Suprapubic skin (tissue), 4 donors: ENCODE measurements at places on chromosomes 7 and 10. TPM values are rescaled to one million over a fixed set of nuclear protein-coding genes. Genes with fewer than 3 reads are reported as not detected.

- DNase-seq = no peak
Measured at GRCh38 chr10:4635388-4635787, 190.6 kb upstream of the AKR1E2 start.

DNA sequence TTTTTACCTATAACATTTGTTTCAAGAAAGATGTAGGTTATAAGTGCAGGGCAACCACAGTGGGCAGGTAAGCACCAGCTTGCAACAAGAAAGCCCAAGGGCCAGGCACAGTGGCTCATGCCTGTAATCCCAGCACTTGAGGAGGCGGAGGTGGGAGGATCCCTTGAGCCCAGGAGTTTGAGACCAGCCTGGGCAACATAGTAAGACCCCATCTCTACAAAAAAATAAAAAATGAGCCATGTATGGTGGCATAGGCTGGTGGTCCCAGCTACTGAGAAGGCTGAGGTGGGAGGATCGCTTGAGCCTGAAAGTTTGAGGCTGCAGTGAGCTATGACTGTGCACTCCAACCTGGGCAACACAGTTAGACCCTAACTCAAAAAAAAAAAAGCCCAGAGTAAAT, 12.8 kb downstream of the BCL7B start:
- DNase-seq = no peak

GRCh38 chr10:117472872-117473271, 69.7 kb upstream of the EMX2 start:
- DNase-seq = no peak

DNA sequence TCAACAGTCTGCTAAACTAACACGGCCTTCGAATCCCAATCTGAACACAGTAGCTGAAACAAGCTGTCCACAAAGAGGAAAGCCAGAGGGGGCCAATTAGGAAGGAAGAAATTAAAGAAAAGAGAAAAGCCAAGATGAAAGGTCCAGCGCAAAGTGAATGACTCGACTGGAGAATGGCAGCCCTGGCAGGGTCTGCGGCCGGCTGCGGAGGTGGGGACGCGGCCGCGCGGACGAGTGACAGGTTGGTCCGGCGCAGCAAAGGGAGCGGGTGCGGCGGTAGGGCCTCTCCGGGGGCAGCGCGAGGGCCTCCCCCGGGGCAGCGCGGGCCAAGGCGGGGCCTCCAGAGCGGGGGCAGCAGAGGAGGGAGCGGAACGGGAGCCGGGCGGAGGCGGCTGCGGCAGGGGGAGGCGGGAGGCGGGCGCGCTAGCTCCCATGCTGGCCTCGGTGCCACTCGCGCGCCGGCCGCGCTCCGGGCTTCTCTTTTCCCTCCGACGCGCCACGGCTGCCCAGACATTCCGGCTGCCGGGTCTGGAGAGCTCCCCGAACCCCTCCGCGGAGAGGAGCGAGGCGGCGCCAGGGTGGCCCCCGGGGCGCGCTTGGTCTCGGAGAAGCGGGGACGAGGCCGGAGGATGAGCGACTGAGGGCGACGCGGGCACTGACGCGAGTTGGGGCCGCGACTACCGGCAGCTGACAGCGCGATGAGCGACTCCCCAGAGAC, at the start of gene VWC2:
TSS of gene VWC2 (plus strand) at position 421 of the 718 bp plus-strand sequence. CDS start 1,798 bp downstream, outside the sequence.
- DNase-seq = no peak

DNA sequence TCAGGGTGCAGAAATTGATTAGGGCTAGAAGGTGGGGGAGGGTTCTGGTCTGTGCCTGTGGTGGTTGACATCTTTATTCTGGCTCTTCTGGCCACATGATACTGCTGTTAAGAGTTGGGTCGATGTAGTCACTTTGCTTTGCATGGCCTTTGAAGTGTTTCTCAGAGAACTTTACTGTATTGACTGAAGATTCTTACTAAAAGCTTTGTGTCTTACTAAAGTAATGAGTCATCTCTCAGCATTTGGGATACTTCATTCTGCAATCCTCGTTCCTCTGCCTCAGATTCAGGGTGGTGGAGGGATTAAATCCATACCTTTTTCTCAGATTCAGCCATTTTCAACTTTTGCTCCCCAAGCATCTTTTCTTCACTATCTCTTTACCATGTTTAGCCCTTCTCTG, 38.6 kb downstream of the STEAP4 start:
- no peak for DNase-seq

DNA sequence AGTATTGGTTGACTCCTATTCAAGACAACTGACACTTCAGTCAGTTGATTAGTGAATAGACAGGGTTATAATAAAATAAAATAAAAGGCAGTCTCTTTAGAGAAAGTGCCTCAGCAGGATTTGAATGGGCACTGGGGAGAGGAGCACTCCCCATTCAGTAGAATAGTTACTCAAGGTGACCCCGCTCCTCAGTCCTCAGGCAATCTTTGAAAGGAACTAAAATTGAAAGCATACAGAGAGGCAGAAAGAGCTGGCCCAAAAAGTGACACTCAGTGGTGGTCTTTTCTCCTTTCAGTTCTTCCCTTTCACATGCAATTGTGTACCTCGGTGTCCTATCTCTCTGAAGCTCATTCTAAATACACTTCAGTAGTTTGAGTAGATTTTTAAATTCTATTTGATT, 47.4 kb upstream of the MACC1 start:
- DNase-seq = no peak

MMP21 gene
- total RNA-seq = 0.48 TPM
